Stimulated activated CD4-positive, alpha-beta T cell treated with anti-CD3 and anti-CD28 coated beads, Interleukin-12 subunit alpha, Interleukin-12 subunit beta, amount 100 ng/mL, for 48 hours (primary cell): ENCODE measurements at places on chromosomes 1 and 21.

GRCh38 chr1:204075139-204075521, 2.2 kb downstream of the SOX13 start:
- DNase-seq = no peak

- DNase-seq = no peak
Measured at GRCh38 chr1:187326557-187326956, 497.8 kb downstream of the PLA2G4A start.

GRCh38 chr1:40853113-40853884, 8.9 kb downstream of the CITED4 start:
- no peak for DNase-seq

- no peak for DNase-seq
Measured at GRCh38 chr1:194889310-194889709, 1702.9 kb upstream of the B3GALT2 start.

- no peak for DNase-seq
Measured at GRCh38 chr1:226634611-226635246, 86.2 kb downstream of the STUM start.

- DNase-seq = no peak
Measured at GRCh38 chr1:2411801-2412394, 466 bp downstream of the PEX10 start.

DNA sequence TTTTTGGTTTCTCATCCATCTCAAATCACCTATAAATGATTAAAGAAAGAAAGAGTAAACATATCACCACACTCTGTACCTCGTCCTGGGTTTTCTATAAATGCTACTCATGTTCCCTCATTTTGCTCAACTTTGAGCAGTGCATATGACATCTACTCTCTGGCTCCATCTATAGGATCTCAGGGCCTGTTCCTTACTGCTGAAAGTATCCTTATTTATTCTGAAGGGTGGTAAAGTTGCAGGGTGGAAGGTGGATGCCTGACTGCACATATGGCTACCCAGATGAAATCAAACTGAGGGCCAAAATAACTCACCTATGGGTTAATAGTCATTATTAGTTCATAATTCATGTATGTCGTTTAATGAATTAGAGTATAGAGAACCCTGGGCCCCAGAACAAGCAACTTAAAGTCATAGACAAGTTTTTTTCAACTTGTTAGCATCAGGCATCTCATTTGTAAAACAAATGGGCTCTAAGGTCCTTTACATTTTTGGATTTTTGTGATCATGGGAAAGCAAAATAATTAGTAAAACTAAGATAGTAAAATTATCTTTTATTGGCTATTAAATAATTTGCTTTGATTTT, 46.5 kb downstream of the NCF2 start:
- no peak for DNase-seq
